ENCODE measurements at places on chromosomes 2 and 18.

GRCh38 chr2:126115975-126116374 is 540.0 kb upstream of the GYPC start:
- DNase-seq, result no peak

DNA sequence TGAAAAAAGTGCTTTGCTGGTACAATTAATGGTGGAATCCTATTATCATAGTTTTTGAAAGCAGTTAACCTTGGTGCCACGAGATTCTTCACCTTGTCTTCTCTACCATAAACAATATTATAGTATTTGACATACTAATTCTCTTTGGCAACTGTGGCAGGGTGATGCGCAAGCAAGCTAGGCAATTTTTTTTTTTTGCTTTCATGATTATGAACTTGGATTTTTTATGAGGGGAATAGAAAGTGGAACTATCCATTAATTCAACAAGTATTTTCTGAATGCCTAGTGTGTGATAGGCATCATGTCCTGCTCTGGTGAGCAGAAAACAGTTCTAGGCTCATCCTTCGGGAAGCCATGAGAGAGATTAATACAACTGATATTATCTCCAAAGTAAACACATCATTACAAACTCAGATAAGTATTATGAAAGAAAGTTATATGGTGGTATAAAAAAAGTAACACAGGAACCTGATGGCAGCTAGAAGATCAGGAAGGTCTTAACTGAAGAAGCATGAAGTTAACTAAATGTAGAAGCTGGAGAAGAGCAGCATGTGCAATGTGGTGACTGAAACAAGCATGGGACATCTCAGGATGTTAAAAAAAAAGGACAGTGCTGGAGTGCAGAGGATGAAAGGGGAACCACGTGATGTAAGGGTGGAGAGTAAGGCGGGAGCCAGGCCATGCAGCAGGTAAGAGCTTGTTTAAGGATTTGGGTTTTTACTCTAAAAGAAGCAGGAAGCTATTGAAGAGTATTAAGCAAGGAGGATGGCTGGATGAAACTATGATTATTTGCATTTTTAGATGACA is 113.7 kb downstream of the ZEB2 start:
- DNase-seq, result no peak

GRCh38 chr2:133442393-133442792 is 125.9 kb downstream of the NCKAP5 start:
- no peak for DNase-seq

GRCh38 chr2:108287169-108287568 is 1.5 kb upstream of the SULT1C2 start:
- DNase-seq, result no peak

DNA sequence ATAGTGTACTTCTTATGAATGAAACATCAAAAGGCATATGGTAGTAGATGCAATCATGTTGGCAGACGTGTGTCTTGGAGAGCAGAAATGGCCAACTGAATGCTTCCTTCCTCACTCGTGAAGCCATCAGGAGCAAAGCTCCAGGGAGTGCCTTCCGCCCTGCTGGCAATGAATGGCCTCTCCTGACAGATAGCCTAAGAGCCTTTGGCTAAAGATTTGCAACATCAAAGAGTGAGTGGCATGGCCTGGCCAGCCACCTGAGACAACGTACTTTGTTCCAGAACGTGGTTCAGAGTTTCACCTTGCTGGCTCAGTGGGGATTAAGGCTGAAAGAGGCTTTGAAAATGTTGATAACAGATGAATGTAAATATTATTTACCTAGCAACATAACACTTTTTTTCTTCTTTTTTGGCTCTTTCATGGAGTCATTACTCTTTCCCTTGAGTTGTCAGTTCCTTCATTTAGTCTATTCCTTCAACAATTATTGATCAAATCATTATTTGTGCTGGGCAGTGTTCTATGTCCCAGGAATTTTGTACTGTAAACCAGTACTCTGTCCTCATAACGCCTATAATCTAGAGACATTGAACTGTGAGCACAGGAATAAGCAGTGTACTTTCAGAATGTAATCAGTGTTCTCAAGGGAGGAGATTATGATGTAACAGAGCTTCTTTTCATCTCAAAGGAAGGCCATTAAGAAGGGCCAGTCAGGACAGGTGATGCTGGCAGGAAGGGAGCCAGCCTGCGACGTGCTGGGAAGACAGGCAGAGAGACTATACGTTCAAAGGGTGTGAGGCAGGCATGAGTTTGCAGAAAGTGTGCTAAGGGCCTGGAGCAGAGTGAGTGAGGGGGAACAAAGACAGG is 59.4 kb upstream of the SH3RF3 start:
- DNase-seq, result no peak

All from effector CD8-positive, alpha-beta T cell (primary cell).